ENCODE measurements at places on chromosomes 2 and 18.

GRCh38 chr2:232966122-232966521, 46.9 kb downstream of the NGEF start:
- no peak for DNase-seq

DNA sequence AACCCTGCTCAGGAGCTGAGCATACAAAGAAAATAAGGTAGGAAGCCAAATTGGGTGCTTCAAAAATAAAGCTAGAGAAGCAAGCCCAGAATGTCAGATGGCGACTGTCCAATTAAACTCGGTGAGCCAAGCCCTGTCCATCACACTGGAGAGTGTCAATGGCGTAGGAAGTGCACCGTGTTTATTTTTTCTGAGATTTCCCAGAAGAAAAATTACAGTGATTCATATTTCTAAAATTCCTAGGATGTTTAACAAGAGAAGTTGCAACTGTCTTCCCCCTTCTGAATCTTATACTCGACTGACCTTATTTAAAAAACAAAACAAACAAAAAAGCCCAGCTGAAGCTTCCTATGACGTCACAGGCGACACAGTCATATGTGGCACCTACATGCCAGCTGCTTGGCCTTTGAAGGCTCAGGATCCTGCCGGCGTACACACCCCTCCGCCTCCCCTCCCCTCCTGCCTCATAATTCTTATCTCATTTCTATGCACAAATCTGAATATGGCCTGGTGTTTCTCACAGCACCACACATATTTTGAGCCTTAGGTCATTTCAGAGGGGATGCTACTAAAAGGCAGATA, 60.8 kb downstream of the MBP start:
- DNase-seq, result peak; percentile 57

GRCh38 chr18:49768051-49768391, 45.3 kb downstream of the ACAA2 start:
- DNase-seq, result no peak

DNA sequence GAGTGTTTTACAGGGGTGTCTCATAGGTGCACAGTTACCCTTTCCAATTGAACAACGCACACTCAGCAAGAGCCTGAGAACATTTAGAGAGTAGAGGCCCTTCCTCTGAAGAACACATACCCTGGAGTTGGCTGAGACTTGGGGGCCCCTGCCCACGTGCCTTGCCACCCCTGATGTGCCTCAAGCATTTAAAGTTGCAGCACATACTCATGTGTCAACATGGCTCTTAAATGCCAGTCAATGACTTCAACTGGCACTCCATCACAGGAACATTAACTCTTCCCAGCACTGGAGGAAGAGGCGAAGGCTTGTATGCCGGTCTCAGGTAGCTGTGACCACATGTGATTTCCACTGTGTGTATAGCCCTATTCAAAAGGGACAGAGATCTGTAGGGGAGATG, 57.4 kb downstream of the SPRED2 start:
- DNase-seq, result no peak

GRCh38 chr2:239283288-239283945, 117.4 kb downstream of the HDAC4 start:
- no peak for DNase-seq

DNA sequence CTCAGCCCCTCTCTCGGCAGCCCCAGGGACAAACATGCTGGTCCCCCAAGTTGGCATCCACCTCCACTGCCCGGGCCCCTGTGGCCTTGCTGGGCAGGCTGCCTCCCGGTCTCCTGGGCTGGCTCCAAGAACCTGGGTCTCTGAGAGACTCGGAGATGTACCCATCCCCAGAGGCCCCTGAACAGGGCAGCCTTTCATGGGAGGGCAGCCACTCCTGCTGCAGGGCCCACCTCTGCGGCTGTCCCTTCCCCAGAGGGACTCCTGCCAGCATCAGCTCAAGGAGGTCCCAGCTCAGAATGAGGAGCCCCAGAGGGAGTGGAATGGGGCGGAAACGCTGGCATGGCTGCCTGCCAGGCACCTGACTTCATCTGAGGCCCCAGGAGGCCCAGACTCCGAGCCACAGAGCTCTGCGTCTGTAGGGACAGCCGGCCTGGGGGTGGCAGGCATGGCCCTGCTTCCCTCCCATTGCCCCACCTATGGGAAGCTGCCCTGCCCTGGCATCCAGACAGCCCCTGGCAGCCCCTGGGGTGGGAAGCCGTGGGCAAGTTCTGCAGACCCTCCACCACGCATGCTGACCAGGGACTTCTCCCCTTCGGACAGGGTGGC, 857 bp upstream of the CROCC2 start:
- DNase-seq, result no peak

DNA sequence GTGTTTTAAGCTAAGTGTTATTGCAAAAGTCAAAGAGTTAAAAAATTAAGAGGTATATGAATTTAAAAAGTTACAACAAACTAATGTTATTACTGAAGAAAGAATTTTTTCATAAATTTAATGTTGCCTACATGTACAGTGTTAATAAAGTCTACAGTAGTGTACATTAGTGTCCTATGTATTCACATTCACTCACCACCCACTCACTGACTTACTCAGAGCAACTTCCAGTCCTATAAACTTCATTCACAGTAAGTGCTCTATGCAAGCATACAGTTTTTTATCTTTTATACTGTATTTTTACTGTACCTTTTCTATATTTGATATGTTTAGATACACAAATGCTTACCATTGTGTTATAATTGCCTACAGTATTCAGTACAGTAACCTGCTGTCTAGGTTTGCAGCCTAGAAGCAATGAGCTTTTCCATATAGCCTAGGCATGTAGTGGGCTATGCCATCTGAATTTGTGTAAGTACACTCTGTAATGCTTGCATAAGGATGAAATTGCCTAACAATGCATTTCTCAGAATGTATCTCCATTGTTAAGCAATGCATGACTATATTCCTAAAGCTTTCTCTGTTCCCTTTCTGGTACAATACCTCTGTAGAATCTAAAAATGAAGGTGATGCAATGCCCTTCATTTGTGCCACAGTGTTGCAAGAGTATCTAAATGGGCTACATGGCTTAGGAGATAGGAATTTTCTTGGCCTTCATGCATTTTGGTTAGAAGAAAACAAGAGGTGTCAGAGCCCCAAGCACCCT, 370.8 kb upstream of the NT5C1B start:
- DNase-seq, result no peak

GRCh38 chr2:85659324-85659981, 8.5 kb downstream of the SFTPB start:
- no peak for DNase-seq
